ENCODE measurements at places on chromosomes 11 and 22.
A peak's percentile ranks its signal among the peaks of the same experiment; 100 is the strongest.

GRCh38 chr11:114354076-114354475, 46.2 kb downstream of the C11orf71 start:
- no peak for DNase-seq

DNA sequence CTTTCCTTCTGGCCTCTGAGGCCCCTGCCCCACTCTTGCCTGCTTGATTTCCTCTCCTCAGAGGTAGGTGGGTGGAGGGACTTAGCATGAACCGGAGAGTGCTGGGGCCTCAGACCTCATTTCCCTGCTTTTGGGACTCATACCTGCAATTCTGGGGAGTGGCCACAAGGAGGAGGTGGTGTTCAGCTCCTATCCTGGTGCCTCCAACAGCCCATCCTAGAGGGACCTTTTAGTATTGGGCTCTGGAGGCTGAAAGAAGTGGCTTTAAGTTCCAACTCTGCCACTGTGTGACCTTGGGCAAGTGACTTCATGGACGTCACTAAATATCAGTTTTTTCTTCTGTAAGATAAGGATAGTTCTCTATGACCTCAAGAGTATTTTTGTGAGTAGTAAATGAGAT, 98.6 kb downstream of the KIAA1671 start:
- DNase-seq = peak; percentile 38

GRCh38 chr11:75853971-75854370, 39.0 kb downstream of the UVRAG start:
- DNase-seq = no peak

DNA sequence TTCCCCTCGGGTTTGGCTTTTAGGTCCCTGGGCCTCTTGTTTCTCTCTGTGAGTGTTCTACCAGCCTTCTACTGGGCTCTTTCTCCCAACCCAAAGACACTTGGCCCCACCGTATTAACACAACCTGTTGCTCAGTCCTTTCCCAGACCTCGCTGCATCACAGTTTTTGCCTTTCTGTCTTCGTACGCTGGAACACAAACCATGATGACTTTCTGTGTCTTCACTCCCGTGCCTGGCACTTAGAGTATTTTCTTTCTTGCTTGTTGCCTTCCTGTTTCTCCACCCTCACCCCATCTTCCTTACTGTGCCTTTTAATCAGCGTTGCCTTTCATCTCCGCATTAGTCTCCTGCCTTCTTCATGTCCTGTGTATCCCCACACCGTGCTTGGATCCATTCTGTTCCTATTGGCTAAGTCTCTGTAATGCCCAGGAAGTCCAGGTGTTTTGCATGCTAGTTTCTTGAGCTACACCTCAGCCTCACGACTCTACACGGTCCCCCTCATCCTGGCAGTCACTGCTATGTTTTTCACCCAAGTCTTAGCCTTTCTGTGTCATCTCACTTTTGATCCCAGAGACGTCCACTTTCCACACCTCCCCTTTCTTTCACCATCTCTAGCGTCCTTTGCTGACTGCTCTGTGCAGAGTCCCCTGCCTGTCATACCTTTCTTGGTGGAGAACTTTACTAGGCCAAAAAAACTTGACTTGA, 1.6 kb downstream of the MARK2 start:
- DNase-seq = peak; percentile 19

- DNase-seq = no peak
These were observed 54.6 kb downstream of the LRRC32 start for GRCh38 chr11:76615950-76616349.

Measured in KBM-7 (cell line).